ENCODE measurements at places on chromosomes 6 and 20.

DNA sequence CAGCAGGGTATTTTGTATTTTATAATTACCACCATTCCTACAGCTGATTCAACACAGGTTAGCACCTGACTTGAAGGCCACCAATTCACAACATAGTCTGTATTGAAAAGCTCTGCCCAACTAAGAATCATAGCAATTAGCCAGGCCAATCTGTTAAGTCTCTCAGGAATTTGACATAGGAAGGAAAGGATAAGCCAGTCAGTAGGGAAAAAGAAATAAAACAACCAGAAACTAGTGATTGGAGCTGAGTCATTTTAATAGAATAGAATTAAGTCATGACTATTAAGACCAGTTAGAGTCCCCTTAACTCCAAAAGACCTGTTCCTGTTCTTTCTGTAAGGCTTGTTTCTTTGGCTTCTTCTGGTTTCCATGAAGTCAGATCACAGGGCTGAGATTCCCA, 8.1 kb downstream of the RANBP9 start:
- DNase-seq = no peak

DNA sequence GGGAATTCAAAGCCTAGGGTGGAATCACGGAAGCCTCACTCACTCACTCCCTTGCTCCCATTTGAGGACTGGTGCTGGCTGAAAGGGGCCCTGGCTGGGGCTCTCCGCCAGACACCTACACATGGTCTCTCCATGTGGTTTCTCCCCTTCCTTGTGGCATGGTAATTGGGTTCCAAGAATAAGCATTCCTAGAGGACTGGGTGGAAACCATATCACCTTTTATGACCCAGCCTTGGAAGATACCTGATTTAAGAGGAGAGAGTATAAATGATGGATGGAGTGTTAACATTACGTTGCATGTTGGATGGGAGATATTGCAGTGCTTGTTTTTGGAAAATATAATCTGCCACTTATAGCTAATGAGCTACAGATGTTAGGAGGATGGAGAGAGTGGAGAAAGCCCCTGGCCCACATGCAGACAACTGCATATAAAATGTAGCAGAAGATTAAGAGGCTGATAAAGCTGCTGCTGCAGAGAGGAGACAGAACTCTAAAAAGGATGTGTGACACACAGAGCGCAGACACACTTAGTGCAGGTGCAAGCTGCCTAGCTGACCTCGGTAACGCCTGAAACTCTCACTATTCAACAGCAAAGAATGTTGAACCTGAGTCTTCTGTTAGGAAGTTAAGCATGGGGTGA, 23.3 kb upstream of the CDKN1A start:
- no peak for DNase-seq

- DNase-seq = no peak
Measured at GRCh38 chr6:126880964-126881363, 237.5 kb upstream of the RSPO3 start.

- DNase-seq = no peak
Measured at GRCh38 chr20:24452498-24453127, 16.8 kb upstream of the SYNDIG1 start.

DNA sequence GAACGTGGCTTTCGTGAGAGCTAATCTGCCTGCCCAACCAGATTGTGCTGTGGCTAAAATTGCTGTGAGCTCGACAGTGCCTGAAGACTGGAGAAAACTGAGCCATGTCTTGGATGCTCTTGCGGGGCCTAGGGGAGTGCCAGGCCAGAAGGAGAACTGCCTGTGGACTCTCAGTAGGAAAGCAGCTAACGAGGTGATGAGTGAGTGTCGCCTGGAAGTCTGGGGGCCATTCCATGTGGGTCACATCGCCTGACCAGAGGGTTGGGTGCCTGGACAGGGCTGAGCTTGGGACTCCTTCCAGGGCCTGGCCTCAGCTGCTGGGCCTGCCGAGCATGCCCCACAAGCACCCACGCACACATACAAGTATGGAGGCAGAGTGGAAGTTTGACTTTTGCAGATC, 166.5 kb downstream of the VEGFA start:
- DNase-seq = no peak

GRCh38 chr20:37202267-37202943, 23.1 kb upstream of the MROH8 start:
- DNase-seq = peak; percentile 48

GRCh38 chr20:371755-372542, 8.6 kb upstream of the TRIB3 start:
- DNase-seq = no peak

- DNase-seq = no peak
Measured at GRCh38 chr6:15908871-15909270, 220.0 kb upstream of the MYLIP start.

DNA sequence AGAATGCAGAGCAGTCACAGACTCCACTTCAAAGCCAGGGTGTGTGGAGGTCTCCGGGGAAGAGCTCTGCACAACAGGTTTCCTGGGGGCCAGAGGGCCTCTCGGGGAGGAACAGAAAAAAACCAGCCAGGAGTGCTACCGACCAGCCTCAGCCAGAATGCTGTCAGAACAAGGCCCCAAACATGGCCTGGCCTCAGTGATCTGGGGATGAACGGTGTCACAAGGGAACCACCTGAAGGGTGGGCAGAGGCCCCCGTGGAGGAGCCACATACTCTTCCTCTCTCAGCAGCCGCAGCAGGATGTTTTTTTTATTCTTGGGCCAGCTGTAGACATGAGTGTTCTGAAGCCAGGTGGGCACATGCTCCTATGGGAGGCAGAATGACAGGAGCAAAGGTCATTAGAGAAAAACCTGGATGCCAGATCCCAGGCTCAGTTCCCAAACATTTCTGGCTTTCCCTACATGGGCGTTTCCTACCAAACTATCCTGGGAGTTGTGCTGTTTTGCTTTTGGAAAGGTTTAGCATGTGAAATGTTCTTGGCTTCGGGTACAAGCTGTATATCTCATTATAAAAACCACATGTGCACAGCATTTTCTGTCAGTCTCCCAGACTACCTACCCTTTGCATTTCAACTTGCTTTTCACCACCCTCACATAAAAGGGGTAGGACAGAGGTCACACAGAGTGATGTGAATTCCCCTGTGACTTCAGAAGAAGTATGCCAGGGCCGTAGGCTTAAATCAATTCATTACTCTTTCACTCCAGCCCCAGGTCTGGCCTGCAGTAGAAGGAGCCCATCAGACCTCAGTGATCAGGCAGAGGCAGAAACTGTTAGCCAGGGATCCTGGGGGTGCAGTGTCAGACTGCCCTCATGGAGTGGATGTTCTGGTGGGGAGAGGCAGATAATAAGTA, 46.2 kb downstream of the TRAF3IP2 start:
- DNase-seq = peak; percentile 81

- DNase-seq = no peak
Measured at GRCh38 chr20:15278041-15278440, 940.6 kb upstream of the FLRT3 start.

DNA sequence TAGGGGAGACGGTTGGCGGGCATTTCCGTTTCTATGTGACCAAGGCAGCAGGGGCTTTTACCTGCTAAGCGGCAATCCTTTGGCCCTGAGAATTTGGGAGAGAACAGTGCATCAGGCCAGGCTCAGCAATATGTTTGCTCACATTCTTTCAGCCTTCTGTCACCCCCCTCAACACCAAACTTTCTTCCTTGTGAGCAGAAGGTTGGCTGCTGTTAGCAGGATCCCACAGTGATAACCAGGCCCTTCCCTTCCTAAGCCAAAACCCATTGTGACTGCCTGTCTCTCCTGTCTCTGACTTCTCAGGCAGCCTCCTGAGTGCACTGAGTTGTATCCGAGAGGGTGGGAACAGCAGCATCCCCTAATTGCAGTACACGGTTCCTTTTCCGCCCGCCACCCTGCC, 43.7 kb downstream of the STK35 start:
- DNase-seq = no peak

GRCh38 chr20:35517125-35517524, 12.3 kb downstream of the C20orf173 start:
- no peak for DNase-seq

GRCh38 chr20:51258582-51259165, 235.8 kb upstream of the KCNG1 start:
- no peak for DNase-seq

GRCh38 chr6:18503206-18503592, 116.0 kb downstream of the RNF144B start:
- no peak for DNase-seq

- DNase-seq = no peak
Measured at GRCh38 chr20:21102603-21103311, 3.4 kb downstream of the LINC00237 start.

DNA sequence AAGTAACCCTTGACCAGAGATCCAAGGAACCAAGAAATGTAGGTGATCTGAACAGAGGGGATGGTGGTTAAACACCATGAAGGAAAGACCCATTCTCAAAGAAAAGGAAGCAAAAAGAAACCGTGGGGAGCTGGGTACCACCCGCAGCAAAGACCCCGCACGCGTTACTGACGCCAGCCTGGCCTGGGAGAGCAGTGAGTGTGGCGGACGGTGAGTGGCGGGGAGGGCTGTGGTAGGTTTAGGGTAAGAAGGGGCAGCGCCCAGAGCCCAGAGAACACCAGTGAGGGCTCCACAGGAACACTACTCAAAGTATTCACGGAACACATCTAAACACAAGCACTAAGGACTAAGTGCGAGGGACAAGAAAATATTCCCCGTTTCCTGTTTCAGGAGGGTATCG, 4.2 kb downstream of the GMEB2 start:
- DNase-seq = no peak

DNA sequence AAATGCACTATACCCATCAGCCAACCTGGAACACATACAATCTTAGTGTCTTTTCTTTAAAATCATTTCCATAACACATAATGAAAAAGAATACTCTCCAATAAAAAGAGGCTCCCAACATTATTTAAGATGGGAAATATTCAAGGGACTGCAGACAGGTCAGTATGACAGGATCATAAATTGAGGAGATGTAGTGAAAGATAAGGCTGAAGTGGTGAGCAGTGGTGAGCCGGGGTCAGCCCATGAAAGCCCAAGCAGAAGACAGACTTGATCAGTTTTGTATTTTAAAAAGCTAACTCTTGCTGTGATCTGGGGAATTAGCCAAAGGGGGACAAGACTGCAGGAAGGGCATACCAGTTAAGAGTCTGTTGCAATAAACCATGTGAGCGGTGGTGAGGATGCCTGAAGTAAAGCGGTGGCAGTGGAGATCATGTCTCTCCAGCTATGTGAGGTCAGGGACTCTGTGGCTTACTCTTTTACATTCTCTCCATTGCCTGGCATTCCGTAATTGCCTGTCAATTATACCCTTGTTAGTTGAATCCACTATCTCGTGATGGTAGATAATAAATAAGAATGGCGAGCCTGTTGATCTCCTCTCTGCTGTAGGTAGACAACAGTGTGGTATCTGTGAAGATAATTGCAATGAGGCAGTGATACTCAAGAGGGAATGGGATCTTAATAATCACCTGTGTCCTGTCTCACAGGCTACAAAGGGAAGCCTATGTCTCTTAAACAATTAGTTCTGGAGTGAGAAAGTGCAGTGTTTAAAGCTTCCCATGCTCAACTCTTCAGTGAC, 97.4 kb downstream of the FILIP1 start:
- DNase-seq = no peak

GRCh38 chr6:140854318-140854717, 1278.4 kb upstream of the GJE1 start:
- DNase-seq = peak; percentile 81

- no peak for DNase-seq
Measured at GRCh38 chr6:149363154-149363553, 36.9 kb upstream of the SUMO4 start.

- DNase-seq = no peak
Measured at GRCh38 chr6:68252632-68253031, 382.4 kb upstream of the ADGRB3 start.

- DNase-seq = no peak
Measured at GRCh38 chr6:41214559-41215238, 13.4 kb upstream of the TREML4 start.

DNA sequence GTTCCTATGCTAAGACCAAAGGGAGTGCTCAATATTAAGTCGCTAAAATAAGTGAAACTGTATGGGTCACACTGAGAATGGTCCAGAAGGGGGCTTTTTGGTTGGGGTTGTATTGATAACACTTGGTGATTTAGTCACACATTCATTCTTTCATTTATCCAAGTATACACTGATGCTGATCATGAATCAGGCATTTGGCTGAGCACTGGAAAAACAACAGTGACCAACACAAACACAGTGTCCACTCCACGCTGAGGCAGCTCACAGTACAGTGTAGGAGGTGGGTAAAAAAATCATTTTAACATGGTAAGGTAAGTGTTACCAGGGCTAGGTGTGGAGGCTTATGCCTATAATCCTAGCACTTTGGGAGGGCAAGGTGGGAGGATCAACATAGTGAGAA, 9.2 kb upstream of the FAM83C start:
- no peak for DNase-seq

DNA sequence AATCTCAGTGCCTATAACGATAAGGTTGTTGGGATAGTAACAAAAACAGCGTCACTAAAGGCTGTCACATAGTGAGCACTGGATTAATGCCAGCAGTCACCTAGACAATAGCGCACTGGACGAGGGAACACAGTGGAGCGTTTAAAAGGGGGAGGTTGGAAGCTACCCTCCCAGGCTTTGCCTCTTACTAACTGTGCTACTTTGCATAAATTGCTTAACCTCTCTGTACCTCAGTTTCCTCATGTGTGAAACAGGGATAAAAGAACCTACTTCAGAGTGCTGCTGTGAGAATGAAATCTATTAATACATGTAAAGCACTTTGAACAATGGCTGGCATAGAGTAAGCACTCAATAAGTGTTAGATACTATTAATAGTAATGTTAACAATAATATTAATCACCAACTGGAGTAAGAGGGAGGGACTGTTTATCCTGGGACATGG, 10.5 kb downstream of the BCL2L1 start:
- DNase-seq = no peak

- no peak for DNase-seq
Measured at GRCh38 chr20:35490736-35491181, 35.4 kb downstream of the CEP250 start.

DNA sequence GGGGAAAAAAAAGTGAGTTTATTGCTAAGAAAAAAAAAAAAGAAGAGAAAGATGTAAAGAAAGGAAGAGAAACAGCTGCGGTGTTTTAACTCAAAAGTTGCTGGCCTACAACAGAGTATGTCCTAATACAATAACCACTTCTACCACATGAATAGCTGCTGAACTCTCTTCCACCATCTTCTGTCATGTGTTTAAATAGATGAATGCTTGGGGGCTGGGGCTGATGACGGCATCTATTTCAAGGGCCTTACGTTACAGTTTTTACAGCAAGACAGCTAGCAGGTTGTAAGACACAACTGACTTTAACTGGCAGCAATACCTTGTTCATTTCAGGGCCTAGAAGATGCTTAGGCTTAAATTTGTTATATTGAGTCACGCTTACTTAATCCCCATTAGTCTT, 50.4 kb downstream of the MAP3K7 start:
- DNase-seq = peak; percentile 4

- DNase-seq = no peak
Measured at GRCh38 chr6:40714576-40715564, 127.7 kb upstream of the LRFN2 start.

DNA sequence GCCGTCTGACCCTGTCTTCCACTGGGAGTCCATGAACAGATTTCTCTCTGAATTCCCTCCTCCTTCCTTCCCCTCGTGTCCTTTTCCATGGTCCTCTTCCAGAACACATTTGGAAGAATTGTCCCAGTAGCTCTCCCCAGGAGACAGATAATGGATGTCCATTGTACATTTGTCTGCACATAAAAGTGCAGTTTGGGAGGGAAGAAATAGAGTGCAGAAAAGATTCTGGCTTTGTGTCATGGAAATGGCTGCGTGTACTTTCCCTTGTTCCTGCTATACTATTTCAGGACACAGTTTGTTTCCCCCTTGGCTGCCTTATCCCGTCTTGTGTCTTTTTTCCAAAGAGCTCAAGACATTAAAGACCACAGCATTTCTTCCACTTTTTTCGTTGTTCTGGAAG, 127.6 kb downstream of the SYNDIG1 start:
- DNase-seq = peak; percentile 64

Data from muscle of back (tissue), 13 donors.